Fibroblast of lung (primary cell): ENCODE measurements at places on chromosomes 5 and 9. TPM values are rescaled to one million over a fixed set of nuclear protein-coding genes. Genes with fewer than 3 reads are reported as not detected.
A peak's percentile ranks its signal among the peaks of the same experiment; 100 is the strongest.

Gene ADGRV1
- polyA plus RNA-seq, result 0.06 and 0.15 TPM in 2 replicates

Gene CXCL14
- polyA plus RNA-seq, result 0.05 TPM in 1 of 2 replicates, not detected in the other

Gene TOR1A
- polyA plus RNA-seq, result 80.2 and 101 TPM in 2 replicates

DNA sequence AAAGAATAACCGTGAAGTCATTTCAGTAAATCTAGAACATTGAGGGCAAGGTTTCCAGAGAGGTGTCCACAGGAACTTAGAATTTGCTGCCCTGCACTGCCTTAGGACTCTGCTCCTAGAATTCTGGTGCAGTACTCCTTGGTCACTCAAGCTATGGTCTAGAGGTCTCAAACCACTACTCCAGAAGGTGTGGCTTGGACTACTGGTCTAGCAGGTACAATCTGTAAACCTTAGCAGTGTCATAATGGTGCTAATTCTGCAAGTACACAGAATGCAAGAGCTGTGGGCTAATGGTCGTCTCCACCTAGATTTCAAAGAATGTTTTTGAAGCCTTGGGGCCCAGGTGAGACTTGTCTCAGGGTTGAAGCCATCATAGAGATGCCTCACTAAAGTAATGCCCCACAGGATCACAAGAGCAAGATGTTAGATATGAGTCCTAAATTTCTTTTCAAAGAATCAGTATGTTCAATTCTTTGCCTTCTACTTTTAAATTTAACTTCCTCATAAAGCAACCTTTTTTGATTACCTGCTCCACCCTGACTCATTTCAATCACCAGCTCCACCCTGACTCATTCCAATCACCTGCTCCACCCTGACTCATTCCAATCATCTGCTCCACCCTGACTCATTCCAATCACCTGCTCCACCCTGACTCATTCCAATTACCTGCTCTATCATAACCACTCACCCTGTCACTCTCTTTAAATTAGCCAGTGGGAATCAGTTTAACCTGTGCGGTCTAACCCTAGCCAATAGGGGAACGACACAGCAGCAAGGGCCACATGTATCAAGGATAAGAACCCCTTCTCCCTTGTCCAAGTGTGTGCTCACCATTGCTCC lies 1111.8 kb upstream of the ACO1 start:
- no peaks in the 10 kb centered on the region for H3K27me3 ChIP-seq
- H3K4me1 ChIP-seq, result no peaks in the 10 kb centered on the region
- H3K4me3 ChIP-seq, result no peak overlapping the region
- no peaks in the 10 kb centered on the region for H3K36me3 ChIP-seq
- DNase-seq, result no peak

DNA sequence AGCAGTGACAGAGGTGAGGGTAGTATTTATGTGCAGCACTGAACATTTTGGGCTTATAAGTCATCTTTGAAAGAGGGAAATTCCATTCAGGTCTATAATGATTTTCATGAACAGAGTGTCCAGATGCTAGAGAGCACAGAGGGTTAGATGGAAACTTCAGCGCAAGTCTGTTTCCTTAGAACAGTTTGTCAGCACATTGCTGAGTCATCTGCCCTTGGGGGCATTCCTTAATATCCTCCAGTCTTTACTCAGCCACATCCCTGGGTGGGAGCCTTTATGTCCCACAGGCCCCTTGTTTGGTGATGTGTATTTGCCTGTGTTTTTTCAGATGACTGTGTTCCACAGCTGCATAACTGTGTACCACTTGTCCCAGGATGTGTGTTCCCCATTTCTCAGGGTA lies 138.5 kb upstream of the S1PR3 start:
- peak; percentile 91 for DNase-seq
- no peaks in the 10 kb centered on the region for H3K4me1 ChIP-seq
- H3K36me3 ChIP-seq, result no peaks in the 10 kb centered on the region

DNA sequence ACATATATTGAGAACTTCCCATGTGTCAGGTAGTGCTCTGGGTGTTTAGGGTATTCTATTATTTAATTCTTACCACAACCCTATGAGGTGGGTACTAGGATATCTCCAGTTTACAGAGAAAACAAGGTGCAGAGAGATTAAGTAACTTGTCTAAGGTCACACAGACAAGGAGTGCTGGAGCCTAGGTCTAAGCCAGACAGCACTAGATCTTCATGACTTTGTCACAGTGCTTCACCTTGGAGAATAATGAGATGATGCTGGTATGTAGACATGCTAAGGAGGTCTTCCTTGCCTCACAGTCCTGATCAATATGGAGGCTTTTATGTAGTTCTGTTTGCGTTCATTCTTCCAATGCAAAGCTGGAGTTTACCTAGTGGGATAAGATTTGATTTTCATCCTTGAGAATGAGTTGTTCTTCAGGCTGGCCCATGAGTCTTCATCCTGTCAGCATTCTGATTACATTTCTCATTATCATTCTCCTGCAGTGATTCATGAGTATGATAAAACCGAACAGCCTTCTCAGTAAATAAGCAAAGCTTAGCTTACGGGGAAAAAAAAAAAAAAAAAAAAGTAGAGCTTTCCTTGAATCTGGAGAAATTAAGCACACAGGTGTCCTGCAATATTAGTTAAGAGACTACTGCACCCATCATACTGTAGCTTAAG lies 176.3 kb downstream of the C9orf152 start:
- peaks cover 51% of the 10 kb centered on the region for H3K4me1 ChIP-seq
- H3K36me3 ChIP-seq, result no peaks in the 10 kb centered on the region
- peak overlapping the region; percentile 58 for H3K27ac ChIP-seq
- H3K4me3 ChIP-seq, result no peak overlapping the region
- DNase-seq, result peak; percentile 94

DNA sequence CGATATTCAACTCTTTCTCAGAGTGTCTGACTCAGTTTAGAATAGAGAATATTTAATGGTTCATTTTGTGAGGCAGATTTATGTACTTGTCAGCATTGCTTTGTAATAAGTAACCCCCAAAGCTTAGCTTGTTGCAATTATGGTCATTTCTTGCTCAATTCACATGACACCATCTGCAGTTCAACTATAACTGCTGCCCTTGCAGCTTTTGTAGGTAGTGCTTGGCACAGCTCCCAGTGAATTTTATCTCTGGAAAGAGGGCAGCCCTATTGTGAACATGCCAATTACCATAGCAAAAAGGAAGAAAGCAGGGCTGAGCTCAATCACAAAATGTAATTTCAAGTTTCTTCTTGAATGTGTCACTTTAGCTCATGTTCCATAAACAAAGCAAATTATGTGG lies 1587.7 kb upstream of the ACO1 start:
- no peaks in the 10 kb centered on the region for H3K4me1 ChIP-seq
- no peak for DNase-seq
- H3K36me3 ChIP-seq, result no peaks in the 10 kb centered on the region
- H3K27ac ChIP-seq, result no peak overlapping the region
- H3K4me3 ChIP-seq, result no peak overlapping the region

Gene PFN3
- polyA plus RNA-seq, result not detected in 2 replicates

GRCh38 chr5:157370967-157371366 lies 89.0 kb upstream of the NIPAL4 start:
- H3K4me3 ChIP-seq, result no peak overlapping the region
- H3K27ac ChIP-seq, result no peak overlapping the region
- H3K27me3 ChIP-seq, result no peaks in the 10 kb centered on the region
- peak; percentile 54 for DNase-seq

- peaks cover 21% of the 10 kb centered on the region for H3K4me1 ChIP-seq
- no peak overlapping the region for H3K27ac ChIP-seq
- H3K36me3 ChIP-seq, result peaks cover 7% of the 10 kb centered on the region
- no peaks in the 10 kb centered on the region for H3K27me3 ChIP-seq
- no peak overlapping the region for H3K4me3 ChIP-seq
- no peak for DNase-seq
Observed at GRCh38 chr9:124409410-124409809, 5.8 kb downstream of the PSMB7 start.

Gene SLC28A3
- 0.38 and 0.75 TPM in 2 replicates for polyA plus RNA-seq

DNA sequence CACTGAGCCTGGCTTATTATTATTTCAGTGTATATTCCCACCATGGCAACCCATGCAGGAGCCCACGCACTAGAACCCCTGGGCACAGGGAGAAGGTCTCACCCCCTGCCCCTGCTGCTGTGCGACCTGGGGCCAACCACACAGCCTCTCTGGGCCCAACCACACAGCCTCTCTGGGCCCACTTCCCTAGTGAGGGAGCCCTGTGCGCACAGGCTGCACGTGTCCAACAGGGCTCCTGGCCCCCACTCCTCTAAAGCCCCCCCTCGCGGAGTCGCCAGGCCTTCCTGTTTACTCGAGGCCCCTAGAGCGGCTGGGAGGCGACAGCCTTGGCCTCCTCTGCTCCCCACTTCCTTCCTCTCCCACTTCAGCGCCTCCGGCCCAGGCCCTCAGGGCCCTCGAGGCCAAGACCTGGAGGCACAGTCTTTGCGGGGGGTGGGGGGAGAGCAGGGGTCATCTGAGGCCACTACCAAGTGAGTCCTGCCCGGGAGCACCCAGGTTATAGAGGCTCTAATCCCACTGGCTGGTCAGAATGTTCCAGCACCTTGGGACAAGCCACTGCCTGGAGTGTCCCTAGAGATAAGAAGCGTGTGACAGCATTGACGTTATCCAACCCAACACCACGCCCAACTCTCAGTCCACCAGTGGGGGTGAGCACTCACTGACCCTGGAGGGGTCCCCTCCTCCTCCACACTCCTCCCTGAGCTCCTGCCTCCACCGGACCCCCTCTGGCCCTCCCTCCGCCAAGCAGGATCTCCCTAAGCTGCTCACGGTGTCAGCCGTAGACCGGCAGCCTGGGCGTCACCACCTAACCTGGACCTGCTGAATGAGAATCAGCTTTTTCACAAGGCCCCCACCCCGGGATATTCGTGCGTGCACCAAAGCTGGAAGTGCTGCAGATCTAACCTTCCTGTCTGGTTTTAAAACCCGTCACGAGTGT lies 7.9 kb upstream of the ENG start:
- no peak for DNase-seq
- H3K27ac ChIP-seq, result no peak overlapping the region
- peaks cover 9% of the 10 kb centered on the region for H3K4me1 ChIP-seq
- H3K27me3 ChIP-seq, result no peaks in the 10 kb centered on the region
- no peak overlapping the region for H3K4me3 ChIP-seq

DNA sequence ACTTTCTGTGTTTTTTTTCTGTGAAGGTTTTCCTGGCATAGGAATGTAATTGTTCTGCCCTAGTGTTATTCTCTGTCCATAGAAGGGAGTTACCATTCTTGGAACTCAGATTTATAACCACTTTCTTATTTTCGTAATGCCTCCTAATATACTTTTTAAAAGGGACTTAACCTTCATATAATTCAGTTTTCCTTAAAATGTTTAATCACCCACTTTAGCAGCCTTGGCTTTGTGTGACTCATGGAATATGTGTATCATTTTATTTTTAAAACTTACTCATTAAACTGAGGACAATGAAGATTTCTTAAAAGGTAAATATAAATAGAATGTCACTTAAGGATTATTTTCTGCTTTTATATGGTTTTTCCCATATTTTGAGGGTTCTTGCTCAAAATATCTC lies 50.0 kb downstream of the RAI14 start:
- no peaks in the 10 kb centered on the region for H3K27me3 ChIP-seq
- peak overlapping the region; percentile 49 for H3K27ac ChIP-seq
- no peak overlapping the region for H3K4me3 ChIP-seq
- DNase-seq, result no peak
- peaks cover 4% of the 10 kb centered on the region for H3K4me1 ChIP-seq
- no peaks in the 10 kb centered on the region for H3K36me3 ChIP-seq

- H3K36me3 ChIP-seq, result no peaks in the 10 kb centered on the region
- H3K27me3 ChIP-seq, result no peaks in the 10 kb centered on the region
- H3K4me1 ChIP-seq, result no peaks in the 10 kb centered on the region
- H3K27ac ChIP-seq, result no peak overlapping the region
- no peak overlapping the region for H3K4me3 ChIP-seq
- peak; percentile 33 for DNase-seq
Observed at GRCh38 chr5:40477856-40478546, 201.7 kb upstream of the PTGER4 start.

Gene AK8
- 0.25 and 0.50 TPM in 2 replicates for polyA plus RNA-seq

Gene BTNL3
- not detected in 2 replicates for polyA plus RNA-seq

GRCh38 chr9:70510157-70510770 lies 95.8 kb upstream of the KLF9 start:
- DNase-seq, result peak; percentile 16
- H3K36me3 ChIP-seq, result no peaks in the 10 kb centered on the region
- no peaks in the 10 kb centered on the region for H3K27me3 ChIP-seq
- H3K27ac ChIP-seq, result no peak overlapping the region
- H3K4me1 ChIP-seq, result no peaks in the 10 kb centered on the region
- H3K4me3 ChIP-seq, result no peak overlapping the region

DNA sequence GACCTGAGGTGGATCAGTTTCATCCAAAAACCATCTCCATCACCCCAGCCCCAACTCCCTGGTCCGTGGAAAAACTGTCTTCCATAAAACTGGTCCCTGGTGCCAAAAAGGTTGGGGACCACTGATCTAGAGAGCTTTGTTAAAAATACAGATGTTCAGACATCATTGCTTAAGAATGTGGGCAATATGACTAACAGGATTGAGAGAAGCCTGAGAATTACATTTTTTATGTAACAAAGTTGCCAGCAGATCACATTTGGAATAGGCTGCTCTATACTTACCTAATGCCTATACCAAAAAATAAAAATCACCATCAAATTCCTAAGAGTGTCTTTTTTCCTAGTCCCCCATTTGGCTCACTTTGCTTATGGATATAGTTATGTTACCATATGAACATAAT lies 143.3 kb downstream of the RAPGEF6 start:
- H3K27ac ChIP-seq, result no peak overlapping the region
- H3K27me3 ChIP-seq, result no peaks in the 10 kb centered on the region
- no peak overlapping the region for H3K4me3 ChIP-seq

- no peaks in the 10 kb centered on the region for H3K4me1 ChIP-seq
- H3K36me3 ChIP-seq, result no peaks in the 10 kb centered on the region
- no peak overlapping the region for H3K4me3 ChIP-seq
- no peaks in the 10 kb centered on the region for H3K27me3 ChIP-seq
Observed at GRCh38 chr5:22258139-22258538, 595.0 kb downstream of the CDH12 start.

DNA sequence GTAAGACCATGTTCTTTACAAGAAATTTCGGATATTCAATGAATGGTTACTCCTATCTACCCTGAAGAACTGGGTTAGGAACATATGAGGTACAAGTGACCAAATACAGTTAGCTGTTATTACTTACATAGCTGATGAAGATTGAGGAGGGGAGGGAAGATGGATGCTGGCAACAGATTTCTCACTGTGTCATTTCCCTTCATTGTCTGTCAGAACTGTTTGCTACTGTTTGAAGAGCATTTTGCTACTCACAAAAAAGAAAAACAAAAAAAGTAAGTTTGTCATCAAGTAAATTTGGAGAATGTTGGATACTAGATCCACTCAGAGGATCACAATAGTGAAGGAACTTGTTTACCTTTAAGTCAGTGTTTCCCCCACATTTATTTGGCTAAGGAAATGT lies 53.7 kb downstream of the ENC1 start:
- no peak overlapping the region for H3K4me3 ChIP-seq
- H3K27ac ChIP-seq, result no peak overlapping the region
- no peaks in the 10 kb centered on the region for H3K27me3 ChIP-seq
- H3K36me3 ChIP-seq, result no peaks in the 10 kb centered on the region
- H3K4me1 ChIP-seq, result no peaks in the 10 kb centered on the region

DNA sequence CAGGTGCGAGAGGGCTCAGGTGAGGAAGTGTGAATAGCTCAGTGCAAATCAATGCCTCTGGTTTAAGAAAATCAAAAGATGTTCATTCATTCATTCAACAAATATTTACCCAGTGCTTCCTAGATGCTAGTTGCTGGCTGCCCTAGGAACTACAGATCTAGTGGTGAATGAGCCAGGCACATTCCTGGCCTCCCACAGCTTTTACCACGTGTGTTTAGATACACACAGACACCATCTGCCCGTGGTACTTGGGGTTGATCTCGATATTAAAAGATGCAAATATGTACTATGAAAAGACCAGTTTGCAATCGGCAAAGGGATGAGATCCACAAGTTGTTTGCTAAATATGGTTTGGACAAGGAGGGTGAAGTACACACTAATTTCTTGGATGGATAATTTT lies 78.2 kb downstream of the GTF3C4 start:
- H3K4me1 ChIP-seq, result no peaks in the 10 kb centered on the region
- DNase-seq, result no peak
- H3K4me3 ChIP-seq, result no peak overlapping the region
- H3K27me3 ChIP-seq, result peaks cover 17% of the 10 kb centered on the region
